Mucosa of descending colon (tissue), 3 donors: ENCODE measurements at places on chromosomes 12 and 14.

GRCh38 chr14:74464785-74465184 lies 28.3 kb downstream of the NPC2 start:
- DNase-seq, result no peak

- no peak for DNase-seq
These were observed 46.0 kb upstream of the MANSC4 start for GRCh38 chr12:27826076-27826475.

GRCh38 chr14:21440859-21441258 lies 15.1 kb downstream of the CHD8 start:
- DNase-seq, result no peak

DNA sequence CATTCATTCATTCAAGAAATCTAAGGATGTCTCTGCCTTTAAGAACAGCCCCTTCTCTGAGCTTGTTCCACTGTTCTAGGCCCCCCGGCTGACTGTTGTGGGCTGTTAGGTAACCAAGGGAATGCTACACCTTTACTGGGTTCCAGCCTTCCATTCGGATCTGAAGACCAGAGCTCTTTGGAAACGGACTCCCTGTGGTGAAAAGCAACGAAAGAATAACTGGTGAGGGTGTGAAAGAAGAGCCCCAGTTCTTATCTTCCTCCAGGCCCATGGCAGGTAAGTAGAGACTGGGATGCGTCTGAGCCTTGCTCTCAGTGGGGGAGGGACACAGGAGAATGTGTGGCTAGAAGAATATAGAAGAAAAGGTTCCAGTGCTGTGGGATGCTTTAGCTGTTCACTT lies 207.4 kb downstream of the TMEM132D start:
- DNase-seq, result no peak

GRCh38 chr12:46468160-46468559 lies 95.6 kb upstream of the SLC38A2 start:
- no peak for DNase-seq

GRCh38 chr14:74531467-74531866 lies 37.9 kb downstream of the ISCA2 start:
- DNase-seq, result no peak
